ENCODE measurements at places on chromosomes 11 and 22. TPM values are rescaled to one million over a fixed set of nuclear protein-coding genes. Genes with fewer than 3 reads are reported as not detected.
A peak's percentile ranks its signal among the peaks of the same experiment; 100 is the strongest.

DNA sequence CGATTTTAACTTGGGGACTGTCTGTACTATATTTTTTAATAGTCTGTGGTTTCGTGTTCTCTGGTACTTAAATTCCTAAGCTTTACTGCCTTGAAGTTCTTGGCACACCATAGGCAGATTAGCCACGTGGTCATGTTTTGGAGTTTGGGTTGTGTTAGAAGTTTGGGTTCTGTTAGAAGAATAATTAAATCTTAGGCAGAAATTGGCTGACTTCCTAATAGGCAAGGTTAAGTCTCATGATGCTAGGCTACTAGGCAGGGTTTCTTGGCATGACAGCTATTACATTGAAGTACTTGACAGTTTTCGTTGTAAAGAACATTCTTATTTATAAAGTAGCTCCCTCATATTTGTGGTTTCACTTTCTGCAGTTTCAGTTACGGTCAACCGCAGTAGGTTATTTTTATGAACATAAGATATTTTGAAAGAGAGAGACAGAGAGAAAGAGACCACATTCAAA lies 30.0 kb upstream of the MMP7 start:
- peak; percentile 34 for DNase-seq

PLA2G3 gene
- not detected for total RNA-seq

TUB gene
- total RNA-seq = not detected

DNA sequence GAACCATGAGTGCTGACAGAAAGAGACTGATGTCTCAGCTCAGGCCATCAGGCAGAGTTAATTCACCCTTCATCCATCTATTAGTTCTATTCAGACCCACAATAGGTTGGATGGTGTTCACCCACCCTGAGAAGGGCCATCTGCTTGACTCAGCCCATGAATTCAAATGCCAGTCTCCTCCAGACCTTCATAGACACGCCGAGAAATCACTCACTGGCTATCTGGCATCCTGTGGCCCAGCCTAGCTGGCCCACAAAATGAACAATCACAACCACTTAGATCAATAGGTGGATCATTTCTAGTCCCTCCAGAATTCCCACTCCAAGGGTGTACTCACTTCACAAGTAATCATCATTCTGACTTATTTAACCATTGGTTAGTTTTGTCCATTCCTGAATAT lies 58.2 kb downstream of the MYEOV start:
- DNase-seq = peak; percentile 4

DNA sequence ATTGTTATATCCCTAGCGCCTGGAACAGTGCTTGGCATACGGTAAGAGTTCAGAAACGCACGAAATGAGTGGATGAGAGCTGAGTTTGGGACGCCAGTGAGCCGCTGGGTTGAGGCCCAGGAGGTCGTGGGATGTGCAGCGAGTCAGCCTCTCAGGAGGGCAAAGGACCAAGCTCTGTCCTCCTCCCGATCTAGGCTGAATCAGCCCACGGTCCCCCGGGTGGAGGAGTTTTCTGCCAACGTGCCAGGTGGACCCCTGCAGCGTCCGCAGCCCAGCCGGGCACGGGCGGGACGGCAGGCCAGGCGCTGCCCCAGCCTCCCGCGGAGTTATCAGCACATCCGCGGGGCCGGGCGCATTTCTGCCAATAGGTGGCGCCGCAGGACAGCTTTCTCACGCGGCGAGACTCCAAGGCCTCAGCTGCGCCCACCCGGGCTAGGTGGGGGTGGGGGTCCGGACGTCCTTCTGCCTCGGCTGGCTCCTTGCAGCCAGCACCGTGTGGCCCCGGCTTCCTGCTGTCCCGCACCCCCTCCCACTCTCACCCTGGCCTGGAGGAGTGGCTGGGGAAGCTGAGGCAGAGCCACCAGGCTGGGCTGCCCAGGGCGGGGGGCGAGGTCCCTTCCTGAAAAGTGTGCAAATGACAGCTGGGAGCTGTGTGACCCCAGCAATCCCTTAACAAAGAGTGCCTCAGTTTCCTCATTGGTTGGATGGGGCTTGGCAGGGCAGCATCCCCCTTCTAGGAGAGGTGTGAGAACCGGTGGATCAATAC lies 2.2 kb upstream of the RPS19BP1 start:
- peak; percentile 74 for DNase-seq

GRCh38 chr11:8290081-8290810 lies 26.6 kb upstream of the LMO1 start:
- DNase-seq = no peak

- DNase-seq = no peak
Measured at GRCh38 chr11:91239359-91239758, 985.3 kb upstream of the FAT3 start.

GRCh38 chr11:125918140-125918840 lies 14.0 kb downstream of the DDX25 start:
- DNase-seq = no peak

DNA sequence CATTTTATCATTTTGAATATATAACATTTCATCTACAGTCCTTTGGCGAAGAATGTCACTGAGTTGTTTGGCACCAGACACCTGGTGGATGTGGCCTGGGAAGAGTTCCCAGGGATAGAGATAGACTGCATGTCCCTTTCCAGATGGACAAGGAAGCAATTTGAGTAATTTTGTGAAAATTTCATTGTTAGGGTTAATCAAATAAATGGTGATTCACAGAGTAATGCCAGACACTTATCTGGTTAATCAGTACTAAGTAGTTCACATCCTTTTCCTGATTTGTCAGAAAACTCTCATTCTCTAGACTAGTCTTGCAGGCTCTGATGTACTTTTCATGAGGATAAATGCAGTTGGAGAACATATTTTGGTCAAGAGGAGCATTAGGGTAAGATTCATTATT lies 41.6 kb downstream of the NAALAD2 start:
- no peak for DNase-seq

DNA sequence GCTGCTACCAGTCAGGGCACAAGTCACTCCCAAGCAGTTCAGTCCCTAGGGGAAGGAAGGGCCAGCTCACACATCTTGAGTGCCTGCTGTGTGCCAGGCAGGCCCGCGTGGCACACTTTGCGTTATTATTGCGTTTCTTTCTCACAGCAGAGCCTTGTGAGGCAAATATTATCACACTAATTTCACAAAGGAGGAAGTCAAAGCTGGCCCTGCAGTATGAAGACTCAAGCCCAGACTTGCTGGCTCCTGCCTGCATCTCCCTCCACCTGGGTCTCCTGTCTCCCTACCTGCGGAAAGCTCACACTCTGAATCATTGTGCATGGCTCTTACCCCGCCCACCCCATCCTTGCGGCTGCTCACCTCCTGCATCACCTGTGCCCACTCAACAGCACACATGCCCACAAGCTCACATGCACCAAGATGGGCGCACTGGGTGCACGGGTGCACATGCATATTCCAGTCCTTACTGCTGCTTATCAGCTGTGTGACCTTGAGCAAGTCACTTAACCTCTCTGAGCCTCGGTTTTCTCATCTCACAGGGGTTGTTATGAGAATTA lies 31.7 kb upstream of the P2RY2 start:
- DNase-seq = no peak

MUC2 gene
- total RNA-seq = not detected

DNA sequence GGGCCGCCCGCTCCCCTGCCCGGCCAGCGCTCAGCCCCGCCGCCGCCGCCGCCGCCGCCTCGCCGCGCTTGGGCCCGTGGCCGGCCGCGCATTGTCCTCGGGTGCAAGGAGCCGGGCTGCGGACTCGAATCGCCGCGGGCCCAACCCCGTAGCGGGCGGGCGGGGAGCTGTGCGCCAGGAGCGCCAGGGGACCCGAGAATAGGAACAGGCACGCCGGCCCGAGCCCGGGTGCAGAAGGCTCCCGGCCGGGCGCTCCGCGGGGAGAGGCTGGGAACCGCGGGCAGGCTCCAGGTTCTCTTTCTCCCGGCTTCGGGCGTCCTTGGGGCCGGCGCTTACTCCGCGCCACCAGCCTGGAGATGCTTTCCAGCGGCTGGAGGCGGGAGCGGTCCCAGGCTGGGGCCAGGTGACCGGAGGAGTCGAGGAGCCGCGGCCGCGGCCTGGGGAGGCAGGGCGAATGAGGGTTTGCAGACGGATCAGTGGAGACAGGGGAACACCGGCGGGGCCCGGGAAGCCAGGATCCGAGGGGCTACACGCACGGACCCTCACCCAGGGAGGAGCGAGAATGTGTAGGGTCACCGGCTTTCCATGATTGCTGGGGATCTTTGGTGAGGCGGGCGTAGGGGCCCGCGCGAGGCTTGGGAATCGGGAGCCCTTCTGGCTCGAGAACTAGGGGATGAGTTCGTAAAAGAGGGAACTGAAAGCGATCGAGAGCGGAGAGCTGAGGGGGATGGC lies 726 bp downstream of the PKNOX2 start:
- peak; percentile 20 for DNase-seq

FERMT3 gene
- total RNA-seq = 120 TPM

PRR5L gene
- 2.0 TPM for total RNA-seq

DNA sequence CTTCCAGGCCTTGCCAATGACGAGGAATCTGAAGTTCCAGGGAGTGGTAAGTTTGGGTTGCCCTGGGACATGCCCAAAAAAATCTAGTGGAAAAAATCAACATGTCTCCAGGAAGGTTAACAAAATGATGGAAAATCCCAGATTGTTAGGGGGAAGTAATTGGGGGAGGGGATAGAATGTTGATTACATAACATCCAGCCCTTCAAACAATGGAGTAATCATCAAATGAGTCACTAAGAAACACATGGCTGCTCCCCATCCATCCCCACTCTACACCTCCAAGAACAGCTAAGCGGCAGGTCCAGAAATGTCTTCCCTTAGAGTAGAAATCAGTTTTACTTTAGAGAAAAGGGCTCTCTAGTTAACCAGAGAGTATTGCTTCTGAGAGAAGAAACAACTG lies 94.9 kb downstream of the ETS1 start:
- DNase-seq = no peak

GRCh38 chr11:75303544-75304224 lies 47.8 kb downstream of the ARRB1 start:
- DNase-seq = no peak

DNA sequence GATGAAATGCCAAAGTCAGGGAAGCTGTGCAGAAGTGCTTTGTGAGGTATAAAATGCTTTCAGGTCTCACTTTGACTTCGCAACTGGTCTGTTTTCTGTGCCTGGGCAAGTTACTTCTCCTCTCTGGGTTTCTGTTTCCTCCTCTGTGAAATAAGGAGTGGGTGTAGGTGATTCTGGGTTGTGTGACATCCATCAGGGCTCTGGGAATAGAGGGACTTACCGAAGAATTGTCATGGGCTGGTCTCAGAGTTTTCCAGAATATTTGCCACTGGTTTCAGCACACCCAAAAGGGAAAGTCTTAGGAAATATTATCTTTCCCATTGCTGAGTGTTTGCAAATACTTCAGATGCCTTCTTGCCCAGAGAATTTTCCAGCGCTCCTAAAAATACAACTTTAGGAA lies 118.4 kb downstream of the KIAA1671 start:
- DNase-seq = no peak

GRCh38 chr22:47452184-47452583 lies 689.7 kb downstream of the TBC1D22A start:
- DNase-seq = no peak

DNA sequence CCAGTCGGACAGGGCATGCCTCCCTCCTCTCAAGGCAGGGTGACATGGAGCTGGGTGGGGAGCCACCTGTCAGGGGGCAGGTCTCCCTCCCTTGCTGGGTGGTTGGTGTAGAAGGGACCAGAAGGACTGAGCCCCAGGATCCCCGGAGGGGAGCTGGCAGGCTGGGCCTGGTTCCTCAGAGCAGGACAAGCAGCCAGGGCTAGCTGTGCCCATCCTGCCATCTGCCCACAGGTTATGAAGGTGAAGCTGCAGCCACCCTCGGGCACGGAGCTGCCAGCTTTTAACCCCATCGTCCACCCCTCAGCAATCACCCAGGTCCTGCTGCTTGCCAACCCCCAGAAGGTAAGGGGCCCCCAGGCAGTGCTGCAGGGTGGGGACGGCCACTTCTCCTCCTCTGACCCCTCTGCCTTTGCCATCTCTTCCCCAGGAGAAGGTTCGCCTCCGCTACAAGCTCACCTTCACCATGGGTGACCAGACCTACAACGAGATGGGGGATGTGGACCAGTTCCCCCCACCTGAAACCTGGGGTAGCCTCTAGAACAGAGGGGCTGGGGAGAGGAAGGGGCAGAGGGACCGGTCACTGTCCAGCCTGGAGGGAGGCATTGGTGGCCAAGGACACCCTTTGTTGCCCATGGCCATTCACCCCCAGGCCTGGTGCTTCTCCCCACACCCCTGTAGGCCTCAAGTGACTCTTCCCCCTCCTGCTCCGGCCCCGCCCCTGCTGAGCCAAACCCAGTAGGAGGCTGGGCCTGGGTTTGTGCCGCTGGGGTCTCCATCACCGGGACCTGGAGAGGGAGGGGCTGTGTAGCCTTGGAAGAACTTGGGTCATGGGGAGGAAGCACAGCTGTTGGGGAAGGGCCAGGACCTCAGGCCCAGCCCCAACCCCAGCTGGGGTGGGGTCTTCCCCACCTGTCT lies 7.0 kb upstream of the SH3BP1 start:
- no peak for DNase-seq

- DNase-seq = no peak
Measured at GRCh38 chr22:50733521-50734342, 4.3 kb upstream of the ACR start.

- no peak for DNase-seq
Measured at GRCh38 chr11:130086669-130087068, 17.0 kb downstream of the APLP2 start.

E2F8 gene
- total RNA-seq = 25.4 TPM

DNA sequence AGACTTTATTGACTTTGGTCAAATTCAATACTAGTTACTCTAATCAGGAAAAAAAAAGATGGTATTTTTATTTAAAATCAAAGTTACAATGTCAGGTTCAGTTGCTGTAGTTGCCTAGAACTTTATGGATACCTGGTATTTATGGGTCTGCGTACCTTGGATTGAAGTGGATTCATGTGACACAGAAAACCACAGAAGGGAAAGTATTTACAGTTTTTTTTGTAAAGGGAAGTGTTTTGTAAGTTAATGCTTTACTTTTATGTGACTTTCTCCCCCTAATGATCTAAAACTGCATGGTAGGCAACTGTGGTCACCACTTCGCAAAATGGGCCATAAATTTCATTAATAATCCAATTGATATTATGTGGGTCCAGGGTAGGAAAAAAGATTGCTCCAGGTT lies 65.2 kb upstream of the ADA2 start:
- DNase-seq = no peak

Data from naive thymus-derived CD4-positive, alpha-beta T cell (primary cell).